ENCODE measurements at places on chromosomes 6 and 20.

DNA sequence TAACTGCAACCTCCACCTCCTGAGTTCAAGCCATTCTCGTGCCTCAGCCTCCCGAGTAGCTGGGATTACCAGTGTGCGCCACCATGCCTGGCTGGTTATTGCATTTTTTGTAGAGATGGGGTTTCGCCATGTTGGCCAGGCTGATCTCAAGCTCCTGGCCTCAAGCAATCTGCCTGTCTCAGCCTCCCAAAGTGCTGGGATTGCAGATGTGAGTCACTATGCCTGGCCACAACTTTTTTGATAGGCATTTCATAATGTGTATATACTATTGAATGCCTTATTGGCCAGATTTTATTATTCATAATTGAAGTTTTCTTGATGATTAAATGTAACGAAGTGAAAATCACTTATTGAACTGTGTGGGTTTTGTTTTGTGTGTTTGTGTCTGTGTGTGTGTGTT lies 27.9 kb downstream of the FIG4 start:
- no peak for DNase-seq

- DNase-seq: no peak
Measured at GRCh38 chr6:129895692-129896091, 34.6 kb upstream of the TMEM244 start.

GRCh38 chr6:141321493-141322347 lies 811.0 kb upstream of the GJE1 start:
- no peak for DNase-seq

DNA sequence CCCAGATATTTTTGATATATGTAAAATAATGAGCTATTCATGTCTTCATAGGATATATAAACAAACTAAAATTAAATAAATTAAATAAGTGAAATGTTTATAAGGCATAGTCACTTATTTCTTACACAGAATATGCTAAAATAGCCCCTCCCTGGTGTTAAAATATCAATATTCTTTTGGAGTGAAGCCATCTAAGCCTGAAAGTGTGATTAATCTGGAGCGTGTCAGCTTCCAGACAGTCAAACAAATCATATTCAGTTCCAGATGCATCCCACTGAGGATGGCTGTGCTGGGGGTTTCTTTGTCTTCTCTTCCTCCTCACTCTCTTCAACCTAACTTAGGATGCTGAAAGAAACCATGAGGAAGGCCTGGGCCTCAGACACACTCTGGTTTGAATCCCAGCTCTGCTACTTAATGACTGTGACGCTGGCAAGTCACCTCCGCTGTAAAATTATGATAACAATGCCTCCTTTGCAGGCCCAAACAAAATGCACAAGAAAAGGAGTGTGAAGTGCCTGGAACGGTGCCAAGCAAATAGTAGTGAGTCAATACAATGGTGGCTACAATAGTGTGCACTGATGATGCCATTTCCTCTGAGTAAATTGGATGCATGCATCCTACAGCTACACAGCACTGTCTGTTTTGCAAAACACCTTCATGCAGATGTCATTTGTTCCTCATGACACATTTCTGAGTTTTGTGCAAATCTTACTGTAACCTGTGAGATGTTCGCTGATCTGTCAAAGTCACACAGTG lies 161.4 kb downstream of the FOXC1 start:
- DNase-seq: peak; percentile 7

DNA sequence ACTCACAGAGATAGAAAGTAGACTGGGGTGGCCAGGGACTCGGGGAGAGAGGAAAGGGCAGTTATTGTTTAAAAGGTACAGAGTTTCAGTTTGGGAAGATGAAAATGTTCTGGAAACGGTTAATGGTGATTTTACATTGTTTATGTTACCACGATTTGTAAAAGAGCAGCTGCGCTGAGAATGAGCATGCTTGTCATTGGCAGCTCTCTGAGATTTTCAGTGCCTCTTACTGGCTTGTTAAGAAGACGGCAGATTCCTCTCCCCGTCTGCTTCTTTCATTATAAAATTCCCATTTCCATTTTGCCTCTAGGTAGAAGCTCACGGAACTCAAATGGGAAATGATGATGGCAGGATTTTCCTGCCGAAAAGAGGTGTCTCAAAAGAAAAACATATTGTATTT lies 39.7 kb upstream of the PPP1R3G start:
- no peak for DNase-seq

DNA sequence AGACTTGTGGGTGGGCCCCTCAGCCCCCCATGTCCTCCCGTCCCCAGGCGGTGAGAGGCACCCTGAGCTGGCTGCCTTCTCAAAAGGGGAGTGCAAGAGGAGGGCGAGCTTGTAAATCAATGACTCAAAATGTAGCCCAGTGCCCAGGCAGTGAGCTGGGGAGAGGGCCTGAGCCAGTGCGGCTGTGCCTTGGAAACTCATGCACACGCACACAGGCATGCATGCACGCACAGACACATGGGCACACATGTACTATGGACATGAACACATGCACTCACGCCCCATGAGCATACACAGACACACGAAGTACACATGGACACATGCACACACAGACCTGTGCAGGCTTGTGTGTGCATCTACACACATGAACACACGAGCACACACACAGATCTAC lies 133.5 kb downstream of the TAF4 start:
- no peak for DNase-seq

Data from CD4-positive, alpha-beta T cell treated with Interleukin-15 for 4 hours (primary cell).